ENCODE measurements at places on chromosomes 7 and 10.

DNA sequence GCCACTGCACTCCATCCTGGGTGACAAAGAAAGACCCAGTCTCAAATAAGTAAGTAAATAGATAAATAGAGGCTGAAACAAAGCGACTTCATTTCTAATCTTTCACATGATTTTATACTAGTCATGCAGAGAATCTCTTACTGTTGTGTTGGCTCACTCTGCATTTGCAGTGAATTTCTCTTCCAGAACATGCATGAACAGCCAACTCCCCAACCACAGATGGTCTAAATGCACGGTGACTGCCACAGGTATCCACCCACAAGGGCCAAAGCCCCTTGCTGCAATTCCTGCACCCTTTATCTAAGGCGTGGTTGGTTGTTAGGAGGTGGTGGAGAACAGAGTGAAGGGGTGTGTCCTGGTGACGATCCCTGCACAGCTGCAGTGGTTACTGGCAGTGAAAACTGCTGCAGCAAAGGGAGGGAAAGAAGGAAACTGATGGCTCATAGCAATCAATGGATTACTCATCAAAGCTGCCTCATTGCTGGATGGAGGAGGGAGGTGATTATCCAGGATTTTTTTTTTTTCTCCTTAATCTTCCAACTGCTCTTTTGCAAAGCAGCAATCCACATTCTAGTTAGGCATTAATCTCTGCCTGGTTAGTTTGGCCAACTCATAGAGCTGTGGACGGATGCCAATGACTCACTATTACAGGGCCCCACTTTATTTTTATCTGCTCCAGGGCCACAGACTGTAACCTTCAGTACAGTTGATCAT lies 50.6 kb downstream of the PRTFDC1 start:
- DNase-seq: peak; percentile 69

GRCh38 chr10:558891-559766 lies 130.3 kb downstream of the DIP2C start:
- no peak for DNase-seq

GRCh38 chr10:75295868-75296441 lies 60.2 kb upstream of the COMTD1 start:
- DNase-seq: no peak

GRCh38 chr7:36937754-36938563 lies 213.7 kb upstream of the AOAH start:
- no peak for DNase-seq

- no peak for DNase-seq
These were observed 257.6 kb downstream of the OTUD1 start for GRCh38 chr10:23696476-23696875.

- DNase-seq: no peak
These were observed 4.9 kb upstream of the PPIF start for GRCh38 chr10:79342295-79342761.

GRCh38 chr7:69429911-69430383 lies 168.3 kb upstream of the AUTS2 start:
- no peak for DNase-seq

DNA sequence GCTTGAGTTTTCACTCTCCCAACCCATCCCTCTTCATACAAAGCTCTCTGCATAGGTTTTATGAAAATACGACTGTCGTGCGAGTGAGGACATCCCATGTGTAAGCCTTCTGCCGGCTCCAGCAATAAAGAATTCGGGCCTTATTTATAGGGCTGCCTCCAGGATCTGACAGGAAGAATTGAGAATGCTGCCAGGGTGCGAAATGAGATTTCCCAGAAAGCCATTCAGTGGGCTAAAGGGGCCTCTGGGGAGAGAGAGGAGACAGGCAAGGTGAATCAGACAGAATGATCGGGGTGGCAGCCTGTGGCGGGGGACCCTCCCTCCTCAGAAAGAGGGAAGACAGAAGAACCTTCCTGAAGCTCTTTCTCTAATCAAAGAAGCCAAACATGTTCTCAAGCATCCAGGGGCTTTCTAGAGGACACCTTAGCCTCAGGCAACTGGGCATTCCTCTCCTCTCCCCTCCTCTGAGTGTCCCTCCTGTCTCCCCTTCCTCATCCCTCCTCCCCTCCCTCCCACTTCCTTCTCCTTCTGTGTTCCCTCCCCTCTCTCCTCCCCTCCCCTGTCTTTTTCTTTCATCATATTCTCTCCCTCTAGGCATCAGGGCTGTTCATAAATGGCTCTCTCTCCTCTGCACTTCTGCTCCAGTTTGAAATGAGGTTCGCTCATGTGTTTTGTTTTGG lies 410.9 kb downstream of the TYW1 start:
- DNase-seq: no peak

GRCh38 chr7:10802526-10802925 lies 171.1 kb upstream of the PHF14 start:
- peak; percentile 43 for DNase-seq

DNA sequence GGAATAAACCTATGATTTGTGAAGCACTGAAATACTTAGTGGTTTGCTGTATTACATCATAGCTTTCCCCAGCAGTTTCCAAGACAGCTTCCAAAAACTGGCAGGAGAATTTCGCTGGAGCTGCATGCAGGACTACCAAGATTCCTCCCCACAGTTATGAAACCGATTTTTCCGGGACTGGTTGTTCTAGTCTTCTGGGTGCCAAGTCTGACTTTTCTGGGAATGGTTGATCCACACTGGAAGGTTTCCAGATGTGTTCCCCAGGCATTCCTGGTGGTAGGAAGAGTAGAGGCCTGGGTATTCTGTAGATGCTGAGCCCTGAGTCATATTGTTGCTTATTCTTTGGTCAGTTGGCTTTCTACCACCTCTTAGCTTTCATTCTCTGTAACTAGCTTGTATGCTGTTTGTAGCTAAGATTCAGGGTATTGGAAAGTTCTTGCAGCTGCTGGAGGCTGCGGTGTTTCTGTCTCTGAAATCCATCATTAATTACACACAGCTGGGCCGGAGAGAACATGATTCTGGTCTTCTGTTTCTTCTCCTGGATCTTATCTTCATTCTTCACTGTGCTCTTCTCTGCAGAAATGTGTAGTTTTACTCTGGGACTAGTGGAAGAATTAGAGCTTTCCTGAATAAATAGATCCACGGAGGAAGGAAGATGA lies 6.3 kb downstream of the ABCC2 start:
- no peak for DNase-seq

DNA sequence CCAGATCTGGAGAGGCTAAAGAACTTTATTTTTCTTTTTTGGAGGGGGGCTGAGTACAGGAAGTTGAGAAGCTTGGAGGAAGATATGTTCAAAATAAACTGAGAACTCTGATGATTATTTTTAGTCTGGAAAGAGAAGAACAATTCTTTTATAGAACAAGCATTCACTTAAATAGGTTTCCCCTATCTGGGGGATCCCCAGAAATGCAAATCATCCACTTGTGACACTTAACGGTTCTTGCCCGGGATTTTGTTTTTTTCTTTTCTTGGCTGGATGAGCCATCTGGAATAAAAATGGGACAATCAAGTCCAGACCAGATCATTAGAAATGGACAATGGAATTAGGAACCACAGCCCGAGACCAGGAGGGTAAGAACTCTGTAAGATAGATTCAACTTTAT lies 95.9 kb upstream of the EGR2 start:
- no peak for DNase-seq

DNA sequence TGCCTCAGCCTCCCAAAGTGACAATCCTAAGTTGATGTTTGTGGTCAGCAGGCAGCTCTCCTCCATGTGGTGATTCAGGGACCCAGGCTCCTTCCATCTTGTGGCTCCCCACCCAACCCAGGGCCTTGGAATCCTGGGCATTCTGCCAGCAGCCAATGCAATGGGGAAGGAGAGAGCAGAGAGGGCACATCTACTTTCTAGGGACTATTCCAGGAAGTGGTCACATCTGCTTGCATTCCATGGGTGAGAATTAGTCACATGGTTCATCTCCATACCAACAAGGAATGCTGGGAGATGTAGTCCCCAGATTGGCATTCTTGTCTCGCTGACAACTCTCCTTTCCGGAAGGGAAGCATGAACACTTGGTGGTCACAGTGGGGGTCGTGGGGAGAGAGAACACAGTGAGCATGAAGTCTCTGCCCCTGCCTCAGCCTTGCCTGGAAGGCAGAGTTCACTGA lies 9.9 kb upstream of the SRRM3 start:
- peak; percentile 66 for DNase-seq

DNA sequence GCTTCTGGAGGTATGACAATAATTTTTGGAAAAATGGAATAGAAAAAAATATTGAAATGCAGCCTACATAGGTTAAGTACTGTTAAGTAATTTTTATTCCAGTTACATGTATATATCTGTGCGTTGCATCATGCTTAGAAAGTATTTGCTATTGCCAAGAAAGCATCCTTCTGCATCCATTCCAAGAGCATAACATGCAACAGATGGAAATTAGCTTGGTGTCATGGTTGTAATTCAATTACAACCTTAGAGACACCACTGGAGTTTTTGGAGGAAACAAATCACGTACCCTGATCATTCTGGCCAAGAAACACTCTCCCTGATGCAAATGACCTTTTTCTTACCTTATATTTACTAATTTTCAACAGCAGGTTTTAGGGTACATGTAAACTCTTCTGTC lies 1.7 kb downstream of the AKR1B1 start:
- no peak for DNase-seq

- no peak for DNase-seq
These were observed 770.2 kb downstream of the GRID1 start for GRCh38 chr10:85596389-85596788.

GRCh38 chr10:16777473-16778370 lies 39.5 kb downstream of the RSU1 start:
- DNase-seq: peak; percentile 85

DNA sequence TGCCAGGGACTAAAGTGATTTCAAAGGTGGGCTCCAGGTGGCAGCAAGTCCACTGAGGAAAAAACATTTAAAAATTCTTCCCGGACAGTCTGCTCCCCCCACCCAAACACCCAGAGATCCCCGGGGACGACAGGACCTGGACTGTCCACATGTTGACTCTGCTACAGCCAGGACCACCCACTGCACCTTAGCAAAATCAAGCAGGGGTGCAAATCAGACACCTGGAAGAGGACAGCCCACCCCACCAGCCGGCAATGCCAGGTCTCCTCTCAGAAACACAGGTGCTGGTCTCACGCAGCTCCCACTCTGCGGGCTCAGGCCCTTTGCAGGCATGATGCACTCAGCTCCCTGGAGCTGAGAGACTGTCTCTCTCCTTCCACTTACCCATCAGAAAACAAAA lies 251.9 kb downstream of the TNS3 start:
- no peak for DNase-seq

GRCh38 chr10:5323446-5323845 lies 41.3 kb upstream of the UCN3 start:
- DNase-seq: no peak

GRCh38 chr7:64881461-64882287 lies 21.4 kb upstream of the ZNF273 start:
- DNase-seq: no peak

GRCh38 chr7:92359801-92360200 lies 87.5 kb upstream of the GATAD1 start:
- no peak for DNase-seq

DNA sequence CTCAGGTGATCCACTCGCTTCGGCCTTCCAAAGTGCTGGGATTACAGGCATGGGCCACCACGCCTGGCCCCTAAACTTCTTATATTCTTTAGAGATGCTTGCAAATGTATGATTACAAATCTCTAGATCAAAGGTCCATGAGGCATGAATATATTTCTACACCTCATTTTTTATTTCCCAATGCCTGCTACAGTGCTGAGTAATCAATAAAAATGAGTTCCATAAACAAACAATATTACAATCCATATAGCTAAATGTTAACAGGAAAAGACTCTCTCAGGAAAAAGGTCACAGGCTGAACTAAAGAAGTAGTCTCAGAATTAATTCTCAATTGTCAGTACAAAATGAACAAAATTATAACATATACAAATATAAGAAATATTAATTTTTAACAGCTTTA lies 90.8 kb downstream of the LMBR1 start:
- no peak for DNase-seq

DNA sequence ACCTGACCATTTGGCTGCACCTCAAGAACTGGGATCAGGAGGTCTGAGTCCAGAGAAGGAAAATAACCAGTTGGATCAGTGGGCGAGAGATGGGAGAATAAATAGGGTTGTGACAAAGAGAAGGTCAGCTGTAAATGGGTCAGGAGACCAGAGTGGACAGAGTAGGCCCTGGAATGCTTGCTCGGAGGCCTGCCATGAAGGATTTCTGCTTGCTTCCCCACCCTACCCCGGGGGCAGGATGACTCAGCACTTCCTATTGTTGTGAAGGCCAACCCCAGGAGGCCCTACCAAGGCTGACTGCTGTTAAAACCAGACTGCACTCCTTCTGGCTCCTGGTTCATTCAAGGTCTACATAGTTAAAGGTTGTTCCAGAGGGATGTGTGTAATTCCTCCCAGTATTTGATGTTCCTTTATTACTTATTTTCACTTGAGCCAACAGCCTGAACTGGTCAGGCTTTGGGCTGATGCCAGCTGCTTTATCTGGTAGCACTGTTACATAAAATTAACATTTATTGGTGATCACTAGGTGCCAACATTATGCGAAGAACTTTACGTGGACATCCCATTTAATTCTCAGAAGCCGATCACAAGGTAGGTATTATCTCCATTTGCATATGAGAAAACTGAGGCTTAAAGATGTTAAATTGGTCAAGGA lies 27.3 kb upstream of the IFRD1 start:
- DNase-seq: peak; percentile 84

DNA sequence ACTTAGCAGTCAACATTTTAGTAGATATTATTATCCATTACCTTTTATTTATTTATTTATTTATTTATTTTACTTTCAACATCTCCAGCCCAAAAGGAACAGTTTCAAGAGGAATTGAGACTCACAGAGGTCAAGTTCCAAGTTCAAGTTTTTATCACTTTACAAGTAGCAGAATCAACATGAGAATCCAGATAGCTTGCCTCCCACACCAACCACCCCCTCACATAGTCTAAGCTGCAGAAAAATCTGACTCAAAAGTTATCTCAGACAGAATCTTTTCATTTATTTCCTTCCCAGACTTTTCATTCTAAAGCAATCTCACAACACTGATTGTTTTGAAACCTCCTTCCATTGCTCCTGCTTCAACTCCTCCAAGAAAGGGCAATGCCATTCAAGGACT lies 129.6 kb downstream of the GRM3 start:
- no peak for DNase-seq

- no peak for DNase-seq
These were observed 983.4 kb downstream of the CCSER2 start for GRCh38 chr10:85311613-85312337.

All from COLO829 (cell line).